ENCODE measurements at places on chromosomes 12 and 14.

GRCh38 chr14:104094056-104094708, 8.7 kb downstream of the ASPG start:
- no peak for DNase-seq

DNA sequence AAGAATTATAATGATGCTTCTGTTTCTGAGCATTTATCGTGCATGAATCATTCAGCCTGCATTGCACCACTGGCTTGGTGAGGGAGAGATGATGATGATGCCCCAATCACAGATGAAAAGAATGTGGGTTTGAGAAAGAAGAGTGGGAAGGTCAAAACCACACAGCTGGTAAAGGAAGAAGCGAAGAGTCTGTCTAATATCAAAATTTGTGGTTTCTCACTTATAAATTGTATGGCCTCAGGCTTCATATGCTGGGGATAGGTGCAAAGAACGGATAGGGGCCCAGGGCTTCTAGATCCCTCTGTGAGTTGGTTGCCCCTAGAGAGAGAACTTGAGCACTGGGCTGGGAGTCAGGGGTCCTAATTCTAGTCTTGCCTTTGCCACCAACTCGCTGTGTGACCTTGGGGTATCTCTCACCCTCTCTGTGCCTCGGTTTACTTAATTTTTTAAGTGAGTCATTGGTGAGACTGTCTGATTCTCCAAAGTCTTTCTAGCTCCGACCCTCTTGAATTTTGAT, 2.2 kb downstream of the OASL start:
- DNase-seq = peak; percentile 61

DNA sequence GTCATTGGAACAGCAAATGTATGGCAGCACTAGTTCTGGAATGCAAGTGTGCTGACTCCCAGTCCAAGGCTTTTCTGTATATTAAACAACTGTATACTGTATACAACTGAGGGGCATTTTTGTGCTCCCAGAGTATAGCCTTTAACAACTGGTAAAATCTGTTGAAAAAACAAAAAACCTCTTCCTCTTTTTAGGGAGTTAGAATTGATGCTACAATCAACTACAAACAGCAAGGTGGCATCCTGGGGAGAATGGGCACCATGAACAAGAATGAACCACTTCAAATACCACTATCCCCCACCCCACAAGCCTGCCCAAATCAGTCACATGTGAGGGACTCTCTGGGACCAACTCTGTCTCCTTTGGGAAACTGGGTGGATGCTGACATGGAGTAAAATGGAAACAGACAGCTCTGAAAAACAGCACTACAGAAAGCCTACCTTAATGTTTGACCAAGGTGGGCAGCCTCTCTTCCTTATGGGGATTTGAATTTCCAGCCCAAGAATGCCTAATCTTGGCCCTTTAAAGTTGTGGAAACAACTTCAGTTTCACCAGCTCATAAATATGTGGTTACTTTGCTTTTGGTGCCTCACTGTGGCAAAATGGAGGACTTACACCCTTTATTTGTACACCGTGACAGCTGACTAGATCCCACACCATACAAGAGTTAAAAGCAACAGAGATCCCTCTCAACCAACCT, 7.5 kb downstream of the VTI1B start:
- peak; percentile 26 for DNase-seq

- DNase-seq = no peak
Observed at GRCh38 chr14:62189698-62190097, 427.5 kb downstream of the SNAPC1 start.

DNA sequence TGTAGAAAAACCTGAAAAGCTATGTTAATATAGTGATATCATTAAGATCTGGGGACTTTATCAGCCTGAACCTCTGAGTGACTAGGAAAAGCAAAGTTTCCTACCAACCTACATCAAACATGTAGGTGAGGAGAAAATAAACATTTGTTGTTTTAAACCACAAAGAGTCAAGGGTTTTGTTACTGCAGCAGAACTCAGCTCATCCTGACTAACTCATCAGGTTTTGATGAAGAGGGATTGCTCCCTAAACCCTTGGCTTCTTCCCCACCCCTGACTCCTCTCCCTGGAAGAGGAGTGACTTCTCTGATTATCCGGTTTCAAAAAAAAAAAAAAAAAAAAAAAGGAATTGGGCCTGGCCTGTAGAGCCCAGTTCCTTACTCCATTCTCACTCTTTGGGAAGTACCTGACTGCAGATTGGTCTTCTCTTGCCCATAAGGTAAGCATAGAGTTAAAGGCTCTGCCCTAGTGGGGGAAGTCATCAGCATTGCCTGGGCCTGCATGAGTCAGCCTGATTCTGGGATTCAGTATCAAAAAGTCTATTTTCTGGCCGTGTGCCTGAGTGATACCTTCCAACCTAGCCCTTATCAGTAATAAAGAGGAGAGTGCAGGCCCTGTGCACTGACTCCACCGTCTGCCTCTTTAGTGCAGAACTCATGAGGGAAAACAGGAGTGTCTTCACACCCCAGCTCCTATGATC, 16.9 kb downstream of the BDKRB1 start:
- no peak for DNase-seq

DNA sequence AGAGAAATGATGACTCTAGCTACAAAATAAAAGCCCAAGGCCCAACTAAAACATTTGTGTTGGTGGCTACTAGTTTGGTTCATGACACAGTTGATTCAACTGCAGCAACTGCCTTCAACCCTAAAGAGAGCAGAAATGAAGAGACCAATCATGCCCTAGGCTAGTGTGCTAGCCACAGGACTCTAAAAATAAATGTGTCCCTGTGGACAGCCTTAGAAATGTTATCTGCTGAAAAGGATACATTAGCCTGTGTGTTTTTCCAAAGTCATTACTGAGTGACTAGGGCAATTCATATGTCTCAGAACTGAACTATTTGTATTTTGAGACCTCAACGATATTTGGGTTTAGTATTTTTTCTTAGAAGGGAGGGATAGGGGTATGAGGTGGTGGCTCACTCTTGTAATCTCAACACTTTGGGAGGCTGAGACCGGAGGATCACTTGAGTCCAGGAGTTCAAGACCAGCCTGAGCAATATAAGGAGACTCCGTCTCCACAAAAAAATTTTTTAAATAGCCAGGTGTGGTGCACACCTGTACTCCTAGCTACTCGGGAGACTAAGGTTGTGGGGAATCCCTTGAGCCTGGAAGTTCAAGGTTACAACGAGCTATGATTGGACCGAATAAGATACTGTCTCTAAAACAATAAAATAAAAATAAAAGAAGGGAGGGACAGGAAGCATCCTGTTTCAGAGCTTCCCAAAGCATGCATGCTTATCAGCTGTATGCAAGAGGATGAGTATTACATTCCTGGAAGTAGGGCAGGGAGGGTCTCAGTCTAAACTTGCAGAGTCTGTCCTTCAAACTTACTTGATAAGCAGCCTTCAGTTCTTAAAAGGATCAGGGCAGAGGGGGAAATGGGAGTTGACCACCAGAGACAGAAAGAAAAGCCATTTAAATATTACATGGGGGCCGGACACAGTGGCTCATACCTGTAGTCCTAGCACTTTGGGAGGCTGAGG, 29.6 kb upstream of the NAP1L1 start:
- no peak for DNase-seq

GRCh38 chr12:12616512-12617310, 5.0 kb downstream of the CREBL2 start:
- DNase-seq = no peak

DNA sequence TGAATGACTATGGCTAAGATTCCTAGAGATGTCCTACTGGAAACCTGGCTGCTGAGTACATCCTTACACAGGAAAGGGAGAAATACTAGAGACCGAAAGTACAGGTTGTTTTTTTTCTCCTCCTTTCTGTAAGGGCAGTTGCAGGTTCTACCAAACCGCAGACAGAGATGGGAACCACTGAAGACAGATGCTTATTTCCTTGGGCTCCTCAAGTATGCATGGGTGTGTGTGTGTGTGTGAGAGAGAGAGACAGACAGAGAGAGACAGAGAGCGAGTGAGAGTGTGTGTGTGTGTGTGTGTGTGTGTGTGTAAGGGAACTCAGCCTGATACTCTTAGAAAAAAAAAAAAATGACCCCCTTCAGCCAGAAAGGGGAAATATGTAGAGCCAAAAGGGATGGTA, 42.5 kb downstream of the MAP4K5 start:
- no peak for DNase-seq

DNA sequence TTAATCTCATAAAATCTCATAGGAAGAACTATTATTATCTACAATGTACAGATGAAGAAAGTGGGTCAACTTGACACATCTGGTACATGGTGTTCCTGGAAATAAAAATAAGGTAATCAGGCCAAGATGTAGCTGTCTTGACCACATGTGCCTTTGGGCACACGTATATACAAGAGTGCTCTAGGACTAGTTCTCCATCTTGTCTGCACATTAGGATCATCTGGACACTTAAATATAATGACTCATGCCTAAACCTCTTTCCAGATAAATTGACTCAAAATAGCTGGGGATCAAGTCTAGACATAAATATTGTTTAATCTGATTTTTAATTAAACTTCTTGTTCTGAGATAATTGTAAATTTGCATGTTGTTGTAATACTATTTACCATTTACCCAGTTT, 182.6 kb downstream of the CNTN1 start:
- no peak for DNase-seq

- peak; percentile 35 for DNase-seq
Observed at GRCh38 chr12:81759190-81760051, at the start of gene PPFIA2. TSS of gene PPFIA2 (minus strand) at chr12:81759350.

GRCh38 chr14:76996563-76997146, 31.9 kb downstream of the IRF2BPL start:
- DNase-seq = no peak

DNA sequence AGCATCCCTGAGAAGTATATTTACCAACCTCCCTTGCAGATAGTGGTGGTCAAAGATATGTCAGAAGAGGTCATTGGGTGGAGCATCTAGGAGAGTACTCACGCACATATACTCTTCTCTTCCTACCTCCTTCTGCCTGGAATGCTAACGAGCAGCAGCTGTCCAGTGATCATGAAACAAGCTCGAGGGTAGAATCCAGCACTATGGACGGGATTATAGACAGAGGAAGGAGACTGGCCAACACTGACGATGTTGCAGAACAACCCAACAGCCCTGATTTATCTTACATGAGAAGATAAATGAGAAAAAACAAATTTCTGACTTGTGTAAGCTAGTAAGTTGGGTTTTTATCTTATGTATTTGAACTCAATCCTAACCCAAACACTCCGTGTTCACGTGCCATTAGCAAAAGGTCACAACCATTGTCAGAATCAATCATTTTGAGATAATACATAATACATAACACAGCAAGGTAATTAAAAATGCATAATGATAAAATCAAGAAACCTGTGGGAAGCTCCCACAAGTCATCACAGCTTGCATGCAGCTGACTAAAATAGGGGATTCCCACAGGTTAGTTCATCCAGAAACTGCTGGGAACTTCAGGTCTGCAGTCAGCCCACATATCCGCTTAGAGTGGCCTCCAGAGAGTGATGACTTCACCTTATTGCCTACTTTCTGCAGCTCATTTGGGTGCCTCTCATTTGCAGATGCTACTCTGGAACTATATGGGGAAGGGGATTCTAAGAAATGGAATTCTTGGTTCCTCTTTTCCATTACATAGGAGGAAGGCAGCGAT, 36.3 kb upstream of the STK38L start:
- DNase-seq = peak; percentile 41

DNA sequence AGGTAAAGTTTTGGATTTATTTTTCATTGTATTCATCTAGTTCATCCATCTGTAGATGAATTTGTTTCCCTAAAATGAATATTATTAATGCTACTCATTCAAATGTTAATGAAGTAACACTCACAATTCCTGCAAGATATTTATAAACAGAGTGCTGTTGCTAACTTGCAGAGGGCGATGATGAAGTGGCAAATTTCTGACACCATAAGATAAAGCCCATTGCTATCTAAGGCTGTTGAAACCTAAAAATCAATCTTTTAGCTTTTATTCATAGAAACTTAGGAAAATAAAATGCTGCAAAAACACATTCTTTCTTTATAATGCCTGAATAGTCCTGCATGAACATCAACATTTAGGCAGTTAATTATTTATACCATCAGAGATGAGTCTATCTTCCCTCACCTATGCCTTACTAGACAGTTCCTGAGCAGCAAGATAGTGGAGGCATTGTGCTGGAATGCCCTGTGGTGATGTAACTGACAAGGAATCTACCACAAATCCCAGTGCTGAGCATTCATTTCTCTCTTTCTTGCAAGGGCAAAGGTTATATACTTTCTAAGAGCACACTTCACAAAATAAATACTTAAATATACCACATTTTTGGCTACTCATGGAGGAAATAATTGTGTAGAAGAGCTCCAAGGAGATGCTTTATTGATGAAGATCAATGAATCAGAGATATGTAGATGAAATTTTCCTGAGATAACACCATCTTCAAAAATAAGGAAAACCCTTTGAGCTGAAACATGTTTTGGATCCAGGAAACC, 57.6 kb downstream of the LMNTD1 start:
- no peak for DNase-seq

- DNase-seq = no peak
Observed at GRCh38 chr12:121131941-121132341, 735 bp upstream of the P2RX7 start.

- DNase-seq = no peak
Observed at GRCh38 chr14:103022685-103023044, 34.7 kb downstream of the CDC42BPB start.

DNA sequence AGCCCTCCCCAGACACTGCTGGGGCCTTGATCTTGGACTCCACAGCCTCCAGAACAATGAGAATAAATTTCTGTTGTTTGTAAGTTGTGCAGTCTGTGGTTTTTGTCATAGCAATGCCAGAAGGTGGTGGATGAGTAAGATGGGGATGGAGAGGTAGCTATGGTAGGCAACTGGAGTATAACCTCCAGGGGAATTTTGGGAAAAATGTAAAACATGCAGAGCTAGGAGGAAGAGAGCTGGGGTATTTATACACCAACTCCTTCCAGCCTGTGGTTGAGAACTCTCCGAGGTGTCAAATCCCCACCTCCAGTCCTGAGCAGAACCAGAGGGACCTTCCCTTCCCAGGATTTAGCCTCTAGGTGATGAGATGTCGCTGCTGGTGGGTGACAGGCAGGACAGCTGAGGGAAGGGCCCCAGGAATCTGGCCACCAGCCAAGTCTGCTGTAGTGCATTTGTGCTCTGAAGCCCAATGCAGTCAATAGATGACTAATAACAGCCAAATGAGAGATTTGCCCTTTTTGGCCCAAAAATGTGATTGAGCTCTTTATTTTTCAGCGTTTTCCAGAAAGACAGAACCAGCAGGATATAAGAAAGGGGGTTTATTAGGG, 19.1 kb upstream of the CEP170B start:
- DNase-seq = no peak

GRCh38 chr14:54570631-54571415, 3.9 kb downstream of the SAMD4A start:
- DNase-seq = no peak

All from activated T-cell treated with anti-CD3 and anti-CD28 coated beads, Interleukin-2, amount 50 U/mL, for 48 hours (primary cell).